ENCODE measurements at places on chromosomes 12 and 14.

DNA sequence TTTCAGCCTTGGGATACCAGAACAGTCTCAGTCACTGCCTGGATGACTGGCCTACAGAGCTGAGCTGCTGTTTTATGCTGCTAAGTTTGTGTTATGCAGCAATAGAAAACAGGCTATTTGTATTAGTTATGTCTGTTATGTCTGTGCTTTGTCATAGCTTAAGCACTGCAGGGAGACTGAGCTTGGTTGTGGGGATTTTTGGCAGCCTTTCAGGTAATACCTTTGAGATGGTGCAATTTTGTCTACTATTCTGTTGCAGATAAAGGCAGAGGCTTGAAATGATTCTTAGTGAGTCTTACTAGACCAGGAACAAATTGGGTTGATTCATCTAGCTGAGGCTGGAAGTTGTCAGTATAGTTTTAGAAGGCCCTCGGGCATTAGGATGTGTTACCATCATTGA, 201.3 kb upstream of the RBM19 start:
- DNase-seq: no peak

GRCh38 chr12:121536054-121536898, 44.5 kb downstream of the KDM2B start:
- peak; percentile 58 for DNase-seq

- DNase-seq: no peak
Measured at GRCh38 chr14:53668897-53669296, 287.7 kb downstream of the BMP4 start.

DNA sequence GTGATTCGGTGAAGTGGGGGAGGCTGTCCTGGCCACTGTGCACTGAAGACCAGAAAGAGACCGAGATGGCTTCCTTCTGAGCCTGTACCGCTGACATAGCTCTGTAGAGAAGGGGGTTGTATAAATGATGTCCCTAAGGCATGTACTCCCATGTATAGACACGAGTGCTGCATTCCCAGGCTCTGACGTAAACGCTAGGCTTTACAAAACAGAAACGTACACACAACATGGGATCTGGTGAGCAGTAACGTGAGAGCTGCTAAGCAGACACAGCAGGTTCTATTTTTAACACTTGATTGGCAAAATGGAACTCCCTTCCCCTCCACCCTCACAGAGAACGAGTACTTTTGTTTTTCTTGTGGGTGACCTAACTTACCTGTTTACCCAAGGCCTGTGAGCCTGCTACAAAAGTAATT, 35.9 kb downstream of the ACADS start:
- no peak for DNase-seq

DNA sequence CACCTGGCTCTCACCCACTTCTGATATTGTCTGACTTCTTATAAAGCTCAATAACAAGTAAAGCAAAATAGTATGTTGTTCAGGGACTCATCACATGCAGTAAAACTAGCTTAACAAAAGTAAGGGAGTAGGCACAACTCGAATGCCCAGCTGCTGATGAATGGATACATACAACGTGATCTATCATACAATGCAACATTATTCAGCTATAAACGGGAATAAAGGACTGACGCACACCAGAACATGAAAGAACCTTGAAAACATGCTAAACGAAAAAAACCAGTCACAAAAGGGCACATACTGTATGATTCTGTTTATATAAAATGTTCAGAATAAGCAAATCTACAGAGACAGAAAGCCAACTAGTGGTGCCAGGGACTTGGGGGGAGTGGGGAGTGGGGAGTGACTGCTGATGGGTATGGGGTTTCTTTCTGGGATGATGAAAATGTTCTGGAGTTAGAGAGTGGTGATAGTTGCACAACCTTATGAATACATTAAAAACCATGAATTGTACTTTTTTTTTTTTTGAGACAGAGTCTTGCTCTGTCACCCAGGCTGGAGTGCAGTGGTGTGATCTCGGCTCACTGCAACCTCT, 11.1 kb downstream of the PLBD2 start:
- DNase-seq: no peak

DNA sequence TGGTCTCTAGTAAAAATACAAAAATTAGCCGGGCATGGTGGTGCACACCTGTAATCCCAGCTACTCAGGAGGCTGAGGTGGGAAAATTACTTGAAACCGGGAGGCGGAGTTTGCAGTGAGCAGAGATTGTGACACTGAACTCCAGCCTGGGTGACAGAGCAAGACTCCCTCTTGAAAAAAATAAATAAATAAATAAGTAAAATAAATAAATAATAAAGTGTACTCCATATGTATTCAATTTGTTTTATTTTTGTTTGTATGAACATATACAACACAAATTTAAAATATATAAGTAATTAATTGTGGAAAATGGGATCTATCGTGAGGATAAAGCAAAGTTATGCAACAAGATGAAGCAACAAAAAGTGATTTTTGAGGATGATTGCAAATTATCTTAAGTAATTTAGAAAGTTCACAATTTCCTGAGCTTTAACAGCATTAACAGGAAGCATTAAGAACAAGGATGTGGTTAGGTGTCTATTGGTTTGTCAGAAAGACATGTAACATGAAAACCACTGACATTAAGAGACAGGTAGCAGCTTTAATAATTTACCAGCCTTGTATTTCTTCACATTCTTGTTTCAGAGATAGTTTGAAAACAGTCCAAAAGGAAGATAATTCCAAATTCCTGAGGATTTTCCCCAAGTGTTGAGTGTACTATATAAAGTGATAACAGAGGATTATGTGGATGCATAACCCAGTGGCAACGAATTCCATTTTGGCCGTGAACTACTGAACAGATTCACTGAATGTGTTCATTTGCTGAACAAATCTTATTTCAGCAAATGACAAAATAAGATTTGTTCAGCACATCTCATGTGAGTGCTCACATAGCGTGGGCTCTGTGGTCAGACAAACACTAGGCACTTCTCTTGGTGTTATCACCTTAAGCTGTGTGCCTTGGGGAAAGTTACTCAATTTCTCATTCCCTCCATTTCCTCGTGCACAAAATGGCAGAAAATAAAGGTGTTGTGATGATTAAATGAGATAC, 68.6 kb upstream of the RESF1 start:
- DNase-seq: peak; percentile 24

GRCh38 chr12:54596526-54596946, 8.1 kb upstream of the PPP1R1A start:
- peak; percentile 52 for DNase-seq

GRCh38 chr14:98799891-98800290, 472.1 kb downstream of the BCL11B start:
- DNase-seq: no peak

- DNase-seq: no peak
Measured at GRCh38 chr12:115137812-115138521, 454.0 kb upstream of the TBX3 start.

GRCh38 chr12:132085291-132085635, 58.9 kb downstream of the DDX51 start:
- DNase-seq: no peak

DNA sequence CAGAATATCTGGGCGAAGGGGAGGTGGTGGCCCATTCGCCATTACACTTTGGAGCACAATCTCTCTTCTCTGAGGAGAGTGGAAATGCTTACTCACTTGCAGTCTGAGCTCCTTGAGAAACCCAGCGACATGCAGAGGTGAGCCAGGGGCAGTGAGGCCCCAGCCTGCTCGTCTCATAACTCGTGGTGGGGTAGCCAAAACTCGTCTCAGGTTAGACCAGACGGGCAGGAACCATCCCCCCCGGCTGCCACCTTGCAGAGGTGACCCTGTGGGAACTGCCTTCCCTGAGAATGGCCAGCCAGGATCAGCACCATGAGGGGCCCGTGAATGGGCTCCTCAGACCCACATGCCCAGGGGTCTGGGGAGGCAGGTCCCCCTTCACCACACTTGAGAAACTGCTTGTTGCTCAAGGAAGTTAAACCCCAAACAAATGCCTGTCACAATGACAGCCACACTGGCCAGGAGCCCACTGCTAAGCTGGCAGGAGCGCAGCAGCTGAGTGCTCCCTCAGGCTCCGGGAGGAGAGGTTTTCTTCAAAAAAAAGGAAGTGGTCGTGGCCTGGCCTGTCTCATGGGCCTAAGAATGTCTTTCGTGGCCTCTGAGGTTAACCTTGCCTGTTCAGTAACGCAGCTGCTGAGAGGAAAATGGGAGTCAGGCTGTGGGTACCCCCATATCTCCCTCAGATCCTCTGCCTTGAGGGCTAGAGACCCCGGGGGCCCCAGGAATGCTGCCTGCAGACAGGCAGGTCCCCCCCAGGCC, 9.2 kb upstream of the ALDH2 start:
- DNase-seq: no peak

DNA sequence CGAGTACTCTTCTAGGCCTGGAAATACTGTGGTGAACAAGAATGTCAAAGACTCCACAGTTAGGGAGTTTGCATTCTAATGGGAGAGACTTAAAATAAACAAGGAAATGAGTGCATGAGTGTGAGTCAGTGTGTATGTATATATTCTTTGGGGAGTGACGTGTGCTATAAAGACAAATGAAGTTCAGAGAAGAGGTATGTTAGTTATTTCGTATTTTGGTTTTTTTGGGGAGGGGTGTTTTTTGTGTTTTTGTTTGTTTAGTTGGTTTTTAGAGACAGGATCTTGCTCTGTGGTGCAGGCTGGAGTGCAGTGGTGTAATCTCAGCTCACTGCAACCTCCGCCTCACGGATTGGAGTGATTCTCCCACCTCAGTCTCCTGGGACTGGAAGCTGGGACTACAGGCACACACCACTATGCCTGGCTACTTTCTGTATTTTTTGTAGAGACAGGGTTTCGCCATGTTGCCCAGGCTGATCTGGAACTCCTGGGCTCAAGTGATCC, 74.3 kb downstream of the SRGAP1 start:
- no peak for DNase-seq

GRCh38 chr12:42794806-42795205, 205.3 kb upstream of the PRICKLE1 start:
- no peak for DNase-seq

DNA sequence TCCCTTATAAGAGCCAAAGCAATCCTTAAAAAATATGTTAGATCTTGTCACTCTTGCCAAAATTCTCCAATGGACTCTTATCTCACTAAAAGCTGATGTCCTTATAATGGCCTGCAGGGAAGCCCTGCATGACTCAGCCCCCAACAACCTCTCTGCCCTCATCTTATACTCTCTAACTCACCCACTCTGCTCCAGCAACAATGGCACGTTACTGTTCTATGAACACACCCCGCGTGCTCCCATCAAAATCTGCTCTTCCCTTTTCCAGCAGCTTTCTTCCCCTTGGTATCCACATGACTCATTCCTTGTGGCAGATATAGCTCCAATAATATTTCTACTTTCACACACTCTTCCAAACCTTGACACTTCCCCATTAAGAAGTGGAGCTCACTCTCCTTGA, 108.1 kb downstream of the DENND5B start:
- no peak for DNase-seq

DNA sequence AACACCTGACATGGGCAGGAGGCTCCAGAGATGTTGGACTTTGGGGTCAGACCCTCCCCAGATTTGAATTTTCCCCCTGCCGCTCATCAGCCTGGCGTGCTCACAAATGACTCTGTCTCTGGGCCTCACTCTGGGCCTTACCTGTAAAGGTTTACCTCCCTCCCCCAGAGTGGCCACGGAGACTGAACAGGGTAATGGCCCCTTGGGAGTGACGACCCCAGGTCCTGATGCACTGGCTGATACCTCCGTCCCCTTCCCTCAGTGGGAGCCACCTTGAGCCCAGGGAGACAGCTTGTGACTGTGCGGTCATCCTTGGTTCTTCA, 7.0 kb downstream of the SLC25A29 start:
- DNase-seq: no peak

DNA sequence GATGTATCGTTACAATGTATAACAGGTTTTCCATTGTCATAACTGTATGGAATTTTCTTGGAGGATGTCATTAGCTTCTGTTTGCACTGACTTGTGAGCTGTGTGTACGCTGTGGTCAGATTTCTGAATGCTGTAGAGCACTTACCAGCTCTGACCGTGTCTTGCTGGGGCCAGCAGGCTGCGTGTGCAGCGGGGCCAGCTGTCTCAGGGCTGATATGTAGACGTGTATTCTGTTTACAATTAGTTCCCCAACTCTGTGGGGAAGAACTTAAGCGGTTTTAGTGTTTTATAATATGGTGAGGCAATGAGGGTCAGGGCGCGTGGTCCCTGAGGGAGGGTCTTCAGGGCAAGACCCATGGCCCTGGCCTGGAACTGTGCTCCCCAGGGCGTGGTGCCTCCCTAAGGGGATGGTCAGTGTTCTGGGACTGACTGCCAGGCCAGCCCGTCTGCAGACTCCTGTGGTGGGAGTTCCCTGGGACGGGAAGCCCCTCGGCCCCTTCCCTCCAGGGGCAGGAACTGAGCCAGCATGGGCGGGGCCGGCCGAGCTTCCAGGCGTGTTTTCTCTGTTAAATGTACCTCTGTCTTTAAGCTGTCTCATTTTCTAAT, 18.7 kb downstream of the XRCC3 start:
- DNase-seq: no peak

DNA sequence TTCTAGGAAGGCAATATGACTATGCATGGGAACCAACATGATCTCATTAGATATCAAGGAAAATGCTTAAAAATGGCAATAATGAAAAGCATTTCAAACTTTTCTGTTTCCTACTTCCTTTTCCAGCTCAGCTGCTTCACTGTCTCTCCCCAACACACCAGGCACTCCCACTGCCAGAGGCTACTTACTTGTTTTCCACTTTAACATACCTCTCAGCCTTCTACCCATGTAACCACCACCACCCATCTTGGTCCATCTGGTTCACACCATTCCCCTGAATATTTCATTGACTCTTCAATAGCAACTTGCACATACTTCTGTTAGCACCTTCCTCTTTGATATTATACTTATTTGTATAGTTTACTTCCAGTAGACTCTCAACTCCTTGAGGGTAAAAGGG, 168.3 kb upstream of the NPAS3 start:
- no peak for DNase-seq

DNA sequence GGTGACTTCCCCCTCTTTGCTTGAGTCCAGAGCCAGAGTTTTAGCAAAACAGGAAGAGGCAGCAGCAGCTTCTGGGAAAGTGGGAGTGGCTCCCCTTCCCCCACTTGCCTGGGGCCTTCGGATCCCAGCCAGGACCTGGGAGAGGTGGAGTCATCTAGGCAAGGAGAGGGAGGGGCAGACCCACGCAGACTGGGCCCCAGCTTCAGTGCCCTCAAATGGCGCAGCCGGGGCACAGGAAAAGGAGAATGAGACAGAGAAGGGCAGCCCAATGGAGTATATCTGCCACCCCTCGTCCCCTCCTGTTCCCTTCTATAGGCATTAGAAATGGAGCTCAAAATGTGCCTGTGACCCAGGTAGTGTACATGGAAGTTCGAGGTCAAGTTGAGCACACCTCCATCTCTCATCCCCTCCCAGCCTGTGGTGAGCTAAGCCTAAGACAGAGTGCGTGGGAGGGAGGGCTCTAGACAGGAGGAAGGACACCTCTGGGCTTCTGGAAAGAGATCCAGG, 9.3 kb upstream of the HDAC7 start:
- DNase-seq: no peak

- no peak for DNase-seq
Measured at GRCh38 chr14:102342238-102342637, 20.5 kb downstream of the CINP start.

DNA sequence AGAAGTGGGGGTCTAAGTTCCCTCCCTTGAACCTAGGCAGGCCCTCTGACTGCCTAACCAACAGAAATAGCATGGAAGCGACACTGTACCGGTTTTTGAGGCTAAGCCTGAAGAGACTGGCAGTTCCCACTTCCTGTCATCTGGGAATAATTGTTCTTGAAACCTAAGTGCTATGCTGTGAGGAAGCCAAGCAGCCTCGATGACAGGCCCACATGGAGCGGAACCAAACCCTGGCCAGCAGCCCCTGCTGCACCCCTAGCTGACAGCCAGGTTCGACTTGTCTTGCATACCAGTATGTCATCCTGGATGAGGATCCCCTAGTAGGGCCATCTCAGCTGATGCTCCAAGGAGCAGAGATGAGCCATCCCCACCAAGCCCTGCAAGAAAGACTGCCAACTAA, 6.4 kb upstream of the GPR68 start:
- DNase-seq: no peak

Measured in activated CD4-positive, alpha-beta T cell treated with anti-CD3 and anti-CD28 coated beads for 4 hours (primary cell).